ENCODE measurements at places on chromosomes 6 and 20.
A peak's percentile ranks its signal among the peaks of the same experiment; 100 is the strongest.

DNA sequence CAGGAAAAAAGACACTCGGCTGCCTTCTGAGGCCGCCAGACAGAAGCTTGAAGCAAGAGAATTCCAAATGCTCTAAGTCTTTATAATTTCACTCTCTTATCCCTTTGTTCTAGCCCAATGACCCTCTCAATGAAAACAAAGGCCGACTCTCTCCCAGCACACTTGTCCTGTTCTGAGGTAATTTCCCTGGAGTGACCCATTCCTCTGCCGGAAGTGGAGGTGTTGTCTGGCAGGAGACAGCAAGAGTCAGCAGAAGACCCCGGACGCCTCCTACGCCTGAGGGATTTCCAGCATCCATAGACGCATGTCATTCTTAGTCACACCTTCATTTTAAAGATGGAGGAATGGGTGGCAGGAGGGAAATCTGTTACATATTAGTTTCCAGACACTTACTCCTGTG is 110.3 kb downstream of the SOD2 start:
- DNase-seq = no peak

GRCh38 chr6:6788394-6789032 is 200.0 kb downstream of the LY86 start:
- peak; percentile 35 for DNase-seq

- DNase-seq = no peak
Observed at GRCh38 chr20:44432618-44433577, 42.8 kb upstream of the TTPAL start.

- DNase-seq = no peak
Observed at GRCh38 chr20:57732226-57732625, 22.4 kb upstream of the PMEPA1 start.

DNA sequence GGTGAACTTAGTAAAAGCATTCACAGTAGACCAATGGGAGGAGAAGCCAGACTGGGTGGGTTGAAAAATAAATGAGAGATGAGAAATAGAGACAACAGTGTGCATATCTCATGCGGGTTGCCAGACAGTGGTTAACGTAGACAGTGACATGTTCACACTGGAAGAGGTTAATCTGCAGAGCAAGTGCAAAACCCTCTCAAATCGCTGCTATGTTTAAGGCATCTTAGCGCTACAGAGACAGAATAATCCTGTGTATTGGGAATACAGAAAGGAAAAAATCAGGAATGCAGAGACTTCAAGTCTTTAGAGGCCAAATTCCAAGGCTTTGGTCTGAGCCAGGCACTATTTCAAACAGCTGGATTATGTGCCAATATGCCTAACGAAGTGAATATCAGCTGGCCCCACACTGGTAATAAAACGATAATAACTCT is 107.1 kb downstream of the TSHZ2 start:
- no peak for DNase-seq

DNA sequence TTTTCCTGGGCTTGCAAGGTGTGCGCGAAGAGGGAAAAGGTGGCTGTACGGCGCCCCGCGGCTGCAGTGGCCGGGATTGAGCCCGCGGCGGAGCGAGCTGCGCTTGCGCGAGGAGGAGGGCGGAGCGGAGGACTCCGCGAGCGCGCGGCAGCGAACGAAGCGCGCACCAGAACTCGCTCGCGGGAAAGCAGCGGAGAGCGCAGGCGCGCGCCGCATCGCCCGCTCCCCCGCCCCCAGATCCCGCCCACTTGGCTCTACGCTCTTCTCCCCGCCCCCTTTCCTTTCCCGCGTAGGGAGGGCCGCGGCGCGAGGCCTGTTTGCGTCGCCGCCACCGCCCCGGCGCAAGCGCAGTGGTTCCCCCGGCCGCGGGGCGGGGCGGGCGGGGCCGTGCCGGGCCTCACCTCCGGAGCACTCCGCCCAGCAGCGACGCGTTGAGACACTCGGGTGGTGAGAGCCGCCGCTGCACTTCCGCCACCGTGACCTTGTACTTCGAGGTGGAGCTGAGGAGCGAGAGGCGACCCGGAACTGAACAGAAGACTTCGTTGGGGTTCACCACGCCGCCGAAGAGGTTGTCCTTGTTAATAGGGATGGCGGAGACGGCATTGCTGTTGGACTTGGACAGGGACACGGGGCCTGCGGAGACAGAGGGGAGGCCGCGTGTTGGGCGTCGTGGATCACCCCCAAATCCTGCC is 10.6 kb downstream of the TFAP2A start:
- peak; percentile 63 for DNase-seq

DNA sequence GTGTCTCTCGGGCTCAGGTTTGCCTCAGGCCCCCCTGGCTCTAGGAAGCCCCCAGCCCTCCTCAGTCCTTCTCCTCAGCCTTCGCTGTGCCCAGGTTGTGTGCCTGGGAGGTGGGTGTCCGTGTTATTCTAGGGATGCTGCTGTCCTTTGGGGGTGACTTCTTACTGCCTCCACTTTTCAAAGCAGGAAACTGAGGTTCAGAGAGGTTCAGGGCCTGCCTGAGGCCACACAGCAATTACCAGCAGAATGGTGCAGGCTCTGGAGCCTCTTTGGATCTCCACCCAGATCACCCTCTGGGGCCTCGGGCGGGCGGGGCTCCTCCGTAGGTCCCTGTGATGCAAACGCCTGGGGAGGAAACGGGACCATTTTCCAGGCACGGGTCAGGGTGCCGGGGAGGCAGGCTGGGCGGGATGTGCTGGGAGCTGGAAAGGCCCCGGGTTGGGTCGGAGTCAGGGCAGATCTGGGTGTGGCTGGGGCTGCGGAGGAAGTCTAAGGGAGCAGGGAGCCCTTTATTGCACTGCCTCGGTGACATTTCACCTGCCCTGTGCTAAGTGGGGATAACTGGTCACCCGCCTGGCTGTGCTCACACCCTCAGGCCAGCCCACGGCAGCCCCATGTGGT is 23.2 kb downstream of the GATA5 start:
- no peak for DNase-seq

GRCh38 chr6:41942067-41942851 is 651 bp upstream of the CCND3 start:
- peak; percentile 23 for DNase-seq
